ENCODE measurements at places on chromosomes 2 and 18.

- DNase-seq, result no peak
These were observed 46.4 kb downstream of the ACKR3 start for GRCh38 chr2:236616031-236616430.

DNA sequence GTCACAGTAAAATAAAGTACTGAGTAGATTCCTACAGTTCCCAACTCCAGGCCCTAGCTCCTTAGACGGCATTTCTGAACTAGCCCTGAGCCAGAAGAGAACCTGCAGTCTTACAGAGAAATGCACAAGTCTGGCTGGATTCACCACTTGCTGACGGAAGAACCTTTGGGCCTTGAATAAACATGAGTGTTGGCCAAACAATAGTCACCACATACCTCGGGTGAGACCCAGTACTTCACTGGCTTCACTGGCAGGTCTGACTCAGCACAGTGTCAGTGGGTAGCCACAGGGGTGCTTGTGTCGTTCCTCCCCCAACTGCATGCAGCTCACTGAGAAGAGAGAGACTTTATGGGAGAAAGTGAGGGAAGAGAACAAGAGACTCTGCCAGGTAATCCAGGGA lies 88.9 kb downstream of the TMEM185B start:
- DNase-seq, result no peak

DNA sequence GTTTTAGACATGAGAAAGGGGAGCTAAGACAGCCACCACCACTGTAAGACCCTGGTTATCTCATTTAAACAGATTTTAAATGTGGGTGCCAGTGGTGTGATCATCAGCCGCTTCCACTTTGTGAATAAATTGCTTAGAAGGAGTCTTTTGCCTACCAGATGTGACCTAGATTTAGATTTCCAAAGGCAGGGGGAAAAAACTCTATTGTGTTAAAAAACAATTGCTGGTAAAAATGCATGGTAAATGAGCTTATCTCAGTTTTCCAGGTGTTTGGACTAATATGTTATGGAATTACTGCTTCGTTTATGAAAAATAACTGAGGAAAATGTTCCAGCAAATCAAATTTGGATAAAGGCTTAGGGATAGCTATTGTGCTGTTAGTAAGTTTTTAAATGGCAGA lies 466.3 kb upstream of the RAB12 start:
- DNase-seq, result no peak

- DNase-seq, result no peak
These were observed 106.1 kb downstream of the SMIM21 start for GRCh38 chr18:75321431-75321830.

- no peak for DNase-seq
These were observed 52.0 kb downstream of the CXCR4 start for GRCh38 chr2:136065907-136066306.

GRCh38 chr2:220053919-220054318 lies 426.5 kb downstream of the SLC4A3 start:
- no peak for DNase-seq

DNA sequence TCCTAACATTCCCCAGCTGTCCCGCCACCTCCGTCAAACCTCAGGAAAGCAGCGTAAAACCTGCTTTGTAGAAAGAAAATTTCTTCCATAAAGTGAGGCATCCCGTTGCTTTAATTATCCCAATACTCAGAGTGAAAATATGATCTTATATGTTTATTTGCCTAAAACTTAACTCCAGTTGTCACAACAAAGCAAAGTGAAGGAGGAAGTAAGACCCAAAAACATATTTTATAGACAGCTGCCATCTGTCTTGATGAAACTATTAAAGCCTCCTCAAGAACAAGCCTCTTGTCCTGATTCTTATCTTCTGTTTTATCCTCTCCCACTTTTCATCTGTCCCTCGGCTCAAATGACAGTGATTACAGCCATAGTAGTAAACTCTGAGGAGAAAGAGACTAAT lies 28.9 kb upstream of the LPIN2 start:
- DNase-seq, result no peak

DNA sequence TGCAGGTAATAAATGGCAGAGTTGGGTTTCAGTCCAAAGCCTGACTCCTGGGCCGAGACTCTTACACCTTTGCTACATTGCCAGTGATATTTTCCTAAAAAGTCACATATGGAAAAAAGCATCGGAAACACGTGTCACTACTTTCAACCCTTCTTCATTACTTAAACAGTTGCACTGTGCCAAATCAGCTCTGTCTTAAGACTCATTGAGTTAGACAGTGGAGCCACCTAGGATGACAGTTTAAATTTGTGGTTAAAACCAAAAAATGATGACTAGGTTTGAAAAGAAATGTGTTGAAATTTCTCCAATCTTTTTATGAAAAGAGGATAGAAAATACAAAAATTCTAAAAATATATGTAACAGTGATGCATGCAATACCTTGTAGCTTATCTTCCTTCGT lies 97.5 kb downstream of the TMEM247 start:
- no peak for DNase-seq

DNA sequence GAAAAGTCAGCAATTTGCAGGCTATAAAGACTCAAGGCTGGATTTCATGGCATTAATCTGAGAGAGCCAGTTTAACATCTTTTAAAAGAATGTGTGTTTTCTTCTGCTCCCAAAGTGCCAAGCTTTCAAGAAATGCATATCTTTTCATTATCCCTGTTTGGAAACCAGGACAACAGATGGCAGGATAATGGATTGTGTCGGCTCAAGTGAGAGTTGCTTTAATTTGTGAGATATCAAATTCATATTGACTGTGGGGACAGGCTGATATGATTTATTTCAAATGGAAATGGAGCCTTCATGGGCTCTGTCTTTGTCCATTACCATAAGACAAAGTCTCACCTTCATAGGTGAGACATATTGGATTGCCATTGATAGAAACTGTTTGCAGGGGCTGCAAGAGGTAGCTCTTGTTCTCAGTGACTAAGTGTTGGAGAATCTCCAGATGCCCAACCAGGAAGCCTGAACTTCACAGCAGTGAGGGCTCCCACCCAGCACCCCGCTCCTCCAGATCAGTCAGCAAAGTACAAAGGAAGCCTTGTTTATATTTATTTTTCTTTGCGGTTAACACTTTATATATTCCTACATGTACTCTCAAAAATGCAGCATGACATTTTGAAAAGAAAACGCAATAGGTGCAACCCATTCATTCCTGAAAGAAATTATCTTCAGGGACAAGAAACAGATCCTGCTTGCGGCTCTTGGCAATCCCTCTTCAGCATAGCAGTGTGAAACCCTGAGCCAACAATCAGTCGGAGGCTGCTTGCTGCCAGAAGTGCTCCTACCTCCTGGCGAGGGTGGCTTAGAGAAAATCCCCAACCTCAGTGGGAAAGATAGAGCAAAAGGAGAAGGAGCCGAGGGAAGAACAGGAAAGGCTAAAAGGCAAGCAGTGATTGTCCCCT lies 65.8 kb upstream of the ATL2 start:
- DNase-seq, result peak; percentile 96

- no peak for DNase-seq
These were observed 29.8 kb upstream of the YES1 start for GRCh38 chr18:841647-842370.

DNA sequence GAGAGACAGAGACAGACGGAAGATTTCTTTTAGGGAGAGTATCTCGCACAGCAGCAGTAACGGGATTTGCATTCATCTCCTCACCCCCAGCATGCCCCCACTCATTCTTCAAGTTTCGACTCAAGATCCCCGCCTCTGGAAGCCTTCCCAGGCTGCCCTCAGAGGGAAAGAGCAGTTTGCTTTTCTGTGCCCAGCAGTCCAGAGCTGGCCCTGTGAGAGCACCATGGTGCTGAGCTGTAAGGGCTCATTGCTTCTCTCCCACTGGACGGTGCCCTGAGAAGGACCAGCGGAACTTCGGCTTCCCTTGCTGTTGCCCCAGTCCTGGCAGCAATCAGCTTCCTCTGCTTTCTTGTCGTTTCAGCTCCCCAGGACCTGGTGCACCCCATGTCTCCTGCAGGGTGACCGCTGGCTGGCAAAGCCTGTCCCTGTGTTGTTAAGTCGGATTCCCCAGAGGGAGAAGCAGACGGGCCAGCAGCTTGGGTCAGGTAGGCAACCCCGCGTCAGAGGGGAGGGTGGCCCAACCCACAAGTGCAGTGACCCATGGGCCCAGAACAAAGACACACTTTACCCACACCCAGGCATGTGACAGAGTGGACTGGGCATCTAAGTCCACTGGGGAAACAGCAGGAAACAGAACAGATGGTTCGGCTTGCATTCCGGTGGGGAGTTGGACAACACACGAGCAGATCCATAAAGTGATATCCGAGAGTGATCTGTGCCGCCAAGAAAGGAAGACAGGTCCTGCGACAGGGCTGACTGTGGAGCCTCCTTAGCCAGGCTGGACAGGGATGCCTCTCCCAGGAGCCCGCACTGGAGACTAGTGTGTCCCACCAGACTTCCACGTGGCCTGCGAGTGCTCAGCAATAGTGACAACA lies 36.6 kb downstream of the TMEM177 start:
- DNase-seq, result no peak

GRCh38 chr18:44286049-44286448 lies 394.6 kb upstream of the SETBP1 start:
- no peak for DNase-seq

GRCh38 chr2:3137651-3138300 lies 239.8 kb downstream of the EIPR1 start:
- DNase-seq, result no peak

DNA sequence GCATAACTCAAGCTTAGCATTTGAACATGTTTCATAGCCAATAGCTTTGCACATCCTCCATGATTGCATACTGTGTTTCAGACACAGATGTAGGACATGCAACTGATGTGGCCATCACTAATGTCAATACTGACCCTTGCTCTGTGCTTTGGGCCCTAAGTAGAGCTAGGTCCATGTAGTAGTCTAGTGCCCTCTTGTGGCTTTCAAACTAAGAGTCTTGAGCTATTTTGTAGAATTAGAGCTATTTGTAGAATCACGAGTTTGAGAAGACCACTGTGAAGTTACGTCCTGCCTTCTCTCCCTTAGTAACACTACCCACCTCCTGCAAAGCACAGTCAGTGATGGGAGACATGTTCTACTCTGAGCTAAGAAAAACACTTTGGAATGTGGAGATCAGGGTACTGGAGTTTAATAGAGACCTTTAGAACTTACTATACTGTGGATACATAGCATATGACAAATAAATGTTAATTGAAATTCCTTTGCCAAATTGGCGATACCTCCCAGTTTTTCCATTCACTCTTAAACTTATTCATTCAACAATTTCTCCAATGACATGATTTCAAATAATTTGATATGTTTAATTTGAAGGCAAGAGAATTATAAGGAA lies 306.5 kb upstream of the TNP1 start:
- DNase-seq, result peak; percentile 68

DNA sequence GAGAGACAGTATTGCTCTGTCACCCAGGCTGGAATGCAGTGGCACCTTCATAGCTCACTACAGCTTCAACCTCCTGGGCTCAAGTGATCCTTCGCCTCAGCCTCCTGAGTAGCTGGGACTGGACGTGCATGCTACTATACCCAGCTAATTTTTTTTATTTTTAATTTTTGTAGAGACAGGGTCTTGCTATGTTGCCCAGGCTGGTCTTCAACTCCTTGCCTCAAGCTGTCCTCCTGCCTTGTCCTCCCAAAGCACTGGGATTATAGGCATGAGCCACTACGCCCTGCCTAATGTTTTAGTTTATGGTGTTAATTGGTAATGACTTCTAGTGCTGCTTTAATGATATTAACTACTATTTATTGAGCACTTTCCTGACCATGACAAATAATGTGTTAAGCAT lies 18.3 kb downstream of the RNF138 start:
- no peak for DNase-seq

- peak; percentile 87 for DNase-seq
These were observed at the start of gene RAD51AP2 for GRCh38 chr2:17518212-17519154. TSS of gene RAD51AP2 (minus strand) at chr2:17518440. CDS start at chr2:17518415, 25 bp downstream.

DNA sequence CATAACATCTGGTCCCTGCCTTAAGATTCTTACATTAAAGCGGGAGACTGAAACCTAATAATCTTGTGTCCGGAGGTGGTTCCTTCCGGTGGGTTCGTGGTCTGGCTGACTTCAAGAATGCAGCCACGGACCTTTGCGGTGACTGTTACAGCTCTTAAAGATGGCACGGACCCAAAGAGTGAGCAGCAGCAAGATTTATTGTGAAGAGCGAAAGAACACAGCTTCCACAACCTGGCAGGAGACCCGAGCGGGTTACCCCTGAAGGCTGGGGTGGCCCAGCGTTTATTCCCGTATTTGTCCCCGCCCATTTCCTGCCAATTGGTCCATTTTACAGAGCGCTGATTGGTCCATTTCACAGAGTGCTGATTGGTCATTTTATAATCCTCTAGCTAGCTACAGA lies 122.3 kb upstream of the SIX2 start:
- no peak for DNase-seq

GRCh38 chr2:226137201-226137811 lies 662.3 kb downstream of the IRS1 start:
- no peak for DNase-seq

- no peak for DNase-seq
These were observed 5.4 kb downstream of the REG1A start for GRCh38 chr2:79125721-79125985.

DNA sequence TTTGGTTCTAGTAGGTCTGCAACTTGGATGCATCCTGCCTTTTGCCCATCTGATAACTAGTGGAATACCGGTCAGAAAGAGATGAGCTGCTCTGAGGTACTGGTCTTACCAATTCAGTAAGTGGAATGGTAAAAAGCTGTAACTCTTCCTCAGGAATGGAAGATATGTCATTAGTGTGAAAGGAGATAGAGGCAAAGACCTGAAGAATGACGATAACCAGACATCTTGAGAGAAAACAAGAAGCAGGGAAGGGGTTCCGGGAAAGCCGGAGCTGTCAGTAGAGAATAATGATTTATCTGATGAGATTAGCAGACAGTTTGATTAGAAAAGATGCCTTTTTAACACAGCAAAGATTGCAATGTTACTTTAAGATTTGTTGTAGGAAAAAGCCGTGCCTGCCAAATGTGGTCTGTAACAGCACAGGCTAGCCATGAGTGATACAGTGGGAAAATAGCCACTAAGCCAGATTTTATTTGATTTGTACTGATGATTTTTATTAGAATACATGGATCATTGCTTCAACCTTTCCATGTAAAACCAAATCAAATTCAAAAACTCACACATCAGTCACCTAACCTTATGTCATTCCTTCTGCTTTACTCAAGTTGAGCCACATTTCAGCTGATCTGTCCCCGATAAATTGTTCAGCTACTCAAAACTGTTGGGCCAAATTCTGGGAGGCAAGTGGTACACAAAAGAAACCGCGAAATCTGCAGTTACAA lies 110.0 kb downstream of the TCF4 start:
- no peak for DNase-seq

- DNase-seq, result no peak
These were observed 11.3 kb downstream of the PCARE start for GRCh38 chr2:29063056-29063455.

DNA sequence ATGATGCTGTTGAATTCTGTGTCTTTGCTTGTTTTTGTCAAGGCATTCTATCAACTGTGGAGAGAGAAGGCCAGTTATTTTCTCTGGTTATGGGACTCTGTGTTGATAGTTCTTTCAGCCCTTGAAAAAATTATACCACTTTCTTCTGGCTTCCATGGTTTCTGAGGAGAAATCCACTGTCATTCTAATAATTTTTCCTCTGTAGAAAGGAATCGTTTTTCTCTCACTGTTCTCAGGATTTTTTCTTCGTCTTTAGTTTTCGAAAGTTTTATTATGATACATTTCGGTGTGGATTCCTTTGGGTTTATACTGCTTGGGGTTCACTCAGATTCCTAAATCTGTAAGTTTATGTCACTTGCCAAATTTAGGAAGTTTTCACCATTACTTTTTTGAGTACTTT lies 6.6 kb downstream of the GALNT1 start:
- DNase-seq, result no peak

- DNase-seq, result no peak
These were observed 23.5 kb downstream of the IFIH1 start for GRCh38 chr2:162295009-162295408.
